CD4-positive, alpha-beta T cell (primary cell): ENCODE measurements at places on chromosomes 13 and 19.

GRCh38 chr19:2275588-2276428, 6.2 kb downstream of the PEAK3 start:
- no peak for DNase-seq

- DNase-seq, result no peak
These were observed 19.0 kb upstream of the PLPP2 start for GRCh38 chr19:310141-310651.

DNA sequence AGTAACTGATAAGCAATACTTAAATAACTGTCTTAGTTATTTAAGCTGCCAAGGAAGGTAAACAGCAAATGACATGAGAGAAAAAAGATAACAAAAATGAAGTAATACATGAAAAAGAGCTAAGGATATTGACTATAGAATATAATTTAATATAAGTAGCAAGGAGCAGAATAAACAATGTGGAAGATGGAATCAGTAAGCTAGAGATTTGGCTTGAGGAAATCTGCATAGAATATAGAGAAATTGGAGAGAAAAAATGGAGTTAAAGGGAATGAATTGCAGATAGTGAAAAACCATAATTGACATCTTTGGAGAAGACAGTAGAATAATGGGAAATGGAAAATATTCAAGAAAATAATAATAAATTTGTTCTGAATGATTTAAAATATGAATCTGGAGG, 127.1 kb downstream of the PDS5B start:
- DNase-seq, result no peak

DNA sequence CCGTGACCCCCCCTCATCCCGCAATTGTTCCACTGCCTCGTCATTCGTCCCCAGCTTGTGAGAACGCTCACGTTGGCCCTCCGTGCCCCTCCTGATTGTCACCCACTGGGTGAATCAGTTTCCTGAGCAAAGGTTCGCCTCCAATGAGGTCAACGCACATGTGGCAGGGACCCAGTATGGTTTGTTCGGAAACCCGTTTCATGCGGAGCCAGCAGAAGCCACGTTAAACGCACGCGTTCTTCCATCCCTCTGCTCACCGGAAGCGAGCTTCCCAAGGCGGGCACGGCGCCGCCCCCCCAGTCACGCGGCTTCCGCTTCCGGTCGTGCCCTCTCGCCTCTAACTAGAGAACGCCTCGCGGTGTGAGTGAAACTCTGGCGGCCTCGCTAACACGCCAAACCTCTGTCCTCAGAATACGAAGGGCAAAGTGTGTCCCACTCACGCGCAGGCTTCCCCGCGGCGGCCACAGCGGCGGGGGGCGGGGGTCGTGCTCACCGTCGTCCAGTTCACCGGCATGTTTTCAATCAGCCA, 18.0 kb upstream of the CFAP97D2 start:
- DNase-seq, result no peak

- DNase-seq, result no peak
These were observed 63.1 kb downstream of the ZDHHC20 start for GRCh38 chr13:21395953-21396352.

DNA sequence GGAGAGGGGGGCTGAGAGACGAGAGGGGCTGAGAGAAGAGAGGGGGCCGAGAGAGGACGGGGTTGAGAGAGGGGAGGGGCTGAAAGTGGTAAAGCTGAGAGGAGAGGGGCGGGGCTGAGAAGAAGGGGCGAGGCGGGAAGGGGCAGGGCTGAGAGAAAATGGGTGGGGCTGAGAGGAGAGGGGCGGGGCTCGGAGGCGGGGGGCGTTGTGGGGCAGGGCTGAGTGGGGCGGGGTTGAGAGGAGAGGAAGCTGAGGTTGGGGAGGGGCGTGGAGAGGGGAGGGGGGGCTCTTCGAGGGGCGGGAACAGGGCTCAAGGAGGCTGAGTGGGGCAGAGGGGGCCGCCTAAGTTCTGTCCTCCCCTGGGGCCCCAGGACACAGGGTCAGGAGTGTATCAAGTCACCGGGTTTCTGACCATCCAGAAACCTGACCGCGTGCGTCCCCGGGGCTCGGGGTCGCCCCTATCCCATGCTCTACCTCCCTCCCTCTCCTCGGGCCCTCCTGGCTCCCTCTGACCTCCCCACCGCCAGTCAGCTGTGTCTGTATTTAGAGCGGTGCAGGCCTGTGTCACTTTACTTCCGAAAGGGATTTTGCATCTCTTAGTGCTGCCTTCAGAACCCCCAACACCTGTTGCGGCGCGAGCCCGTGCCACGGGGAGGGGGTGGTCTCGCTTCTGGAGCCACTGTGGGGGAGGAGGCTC, 38.6 kb upstream of the SEMA6B start:
- peak; percentile 31 for DNase-seq
